ENCODE measurements at places on chromosomes 4 and X.

DNA sequence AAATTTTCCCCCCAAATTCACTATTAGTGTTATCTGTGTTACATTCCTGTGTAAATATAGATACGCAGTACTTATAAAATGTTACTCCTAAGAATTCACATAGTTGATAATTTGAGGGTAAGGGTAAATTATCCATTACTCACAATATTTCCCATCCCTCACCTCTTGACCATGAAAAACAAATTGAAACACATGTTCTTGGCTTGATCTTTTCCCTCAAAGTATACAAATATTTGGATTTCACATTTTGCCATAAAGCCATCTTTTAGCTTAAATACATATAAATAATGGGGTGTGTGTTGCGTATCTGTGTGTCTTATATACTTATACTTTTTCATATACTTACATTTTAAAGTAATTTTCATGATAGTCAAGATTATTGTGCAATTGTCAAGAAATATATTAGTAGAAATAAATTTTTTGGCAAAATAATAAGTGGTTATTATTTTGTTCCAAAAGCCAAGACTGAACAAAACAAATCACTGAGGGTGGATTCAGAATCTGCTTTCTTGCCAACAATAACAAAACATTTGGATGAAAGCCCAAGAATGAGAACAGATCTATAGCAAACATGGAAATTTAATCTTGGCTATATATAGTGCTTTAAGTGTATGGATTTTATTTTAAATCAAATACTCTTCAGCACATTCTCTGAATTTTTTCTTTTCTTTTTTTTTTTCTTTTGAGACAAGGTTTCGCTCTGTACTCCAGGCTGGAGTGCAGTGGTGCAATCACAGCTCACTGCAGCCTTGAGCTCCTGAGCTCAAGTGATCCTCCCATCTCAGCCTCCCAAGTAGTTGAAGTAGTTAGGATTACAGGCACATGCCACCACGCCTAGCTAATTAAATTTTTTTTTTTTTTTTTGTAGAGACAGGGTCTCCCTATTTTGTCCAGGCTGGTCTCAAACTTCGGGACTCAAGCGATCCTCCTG is 48.5 kb upstream of the PRSS48 start:
- peak; percentile 5 for DNase-seq

- DNase-seq: no peak
These were observed 65.4 kb upstream of the ENPP6 start for GRCh38 chr4:184282895-184283654.

DNA sequence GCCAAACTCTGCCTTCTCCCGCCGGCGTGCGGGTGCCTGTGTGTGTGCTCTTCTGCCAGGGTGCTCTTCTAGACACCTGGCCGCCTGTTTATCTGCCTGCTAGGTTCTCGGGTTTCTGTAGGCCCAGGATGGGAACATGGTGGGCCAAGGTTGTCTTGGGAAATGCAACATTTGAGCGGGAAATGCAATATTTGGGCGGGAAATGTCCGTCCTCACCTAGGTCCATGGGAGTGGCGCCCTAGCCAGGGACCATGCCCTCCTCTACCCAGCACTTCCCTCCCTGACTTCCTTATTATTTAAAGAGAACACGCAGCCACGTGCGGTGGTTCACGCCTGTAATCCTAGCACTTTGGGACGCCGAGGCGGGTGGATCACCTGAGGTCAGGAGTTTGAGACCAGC is 392.6 kb downstream of the FAT4 start:
- no peak for DNase-seq

DNA sequence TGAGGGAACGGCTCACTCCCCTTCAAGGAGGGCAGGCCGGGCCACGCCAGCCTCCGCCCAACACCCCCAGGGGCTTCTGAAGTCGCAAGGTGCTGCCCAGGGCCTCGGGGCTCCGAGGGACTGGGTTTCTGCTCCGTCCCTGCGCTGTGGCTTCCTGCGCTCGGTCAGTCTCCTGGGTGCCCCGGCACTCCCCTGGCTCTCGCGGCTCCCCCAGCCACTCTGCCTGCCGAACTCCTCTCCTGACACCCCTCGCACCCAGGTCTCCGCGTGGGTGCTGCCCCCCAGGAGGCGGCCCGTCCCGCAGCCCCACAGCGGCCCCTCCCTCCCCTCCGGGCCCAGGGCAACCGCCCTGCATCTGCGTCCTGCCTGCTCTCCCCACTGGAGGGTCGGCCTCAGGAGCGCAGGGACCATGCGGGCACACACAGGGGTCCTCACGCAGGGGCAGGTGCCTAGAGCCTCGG is 151.9 kb downstream of the AFAP1 start:
- DNase-seq: no peak

DNA sequence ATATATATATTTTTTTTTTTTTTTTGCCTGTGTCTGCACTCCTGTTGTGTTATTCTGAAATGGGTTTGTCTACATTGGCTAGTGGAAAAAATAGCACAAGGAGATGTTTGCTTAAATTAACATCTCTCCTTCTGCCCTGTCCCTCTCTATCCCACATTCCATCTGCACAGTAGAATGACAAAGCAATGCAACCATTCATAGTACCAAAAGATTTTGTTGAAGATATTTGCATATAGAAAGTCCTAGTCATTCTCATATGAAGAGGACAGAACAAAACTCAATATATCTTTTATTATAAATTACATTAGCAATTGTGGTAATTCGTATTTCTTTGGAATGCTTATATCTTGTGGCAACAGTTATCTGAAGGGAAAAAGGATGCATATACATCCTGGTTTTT is 88.3 kb upstream of the AGA start:
- no peak for DNase-seq

GRCh38 chr4:3756343-3757059 is 9.7 kb upstream of the ADRA2C start:
- no peak for DNase-seq

- no peak for DNase-seq
These were observed 97.2 kb downstream of the GUCY2F start for GRCh38 chrX:109384699-109385098.

GRCh38 chrX:51484616-51485015 is 11.8 kb downstream of the NUDT11 start:
- DNase-seq: no peak

GRCh38 chr4:165458471-165458870 is 79.7 kb downstream of the CPE start:
- DNase-seq: no peak

Data from MG63 (cell line).